ENCODE measurements at places on chromosomes 1 and 21.

DNA sequence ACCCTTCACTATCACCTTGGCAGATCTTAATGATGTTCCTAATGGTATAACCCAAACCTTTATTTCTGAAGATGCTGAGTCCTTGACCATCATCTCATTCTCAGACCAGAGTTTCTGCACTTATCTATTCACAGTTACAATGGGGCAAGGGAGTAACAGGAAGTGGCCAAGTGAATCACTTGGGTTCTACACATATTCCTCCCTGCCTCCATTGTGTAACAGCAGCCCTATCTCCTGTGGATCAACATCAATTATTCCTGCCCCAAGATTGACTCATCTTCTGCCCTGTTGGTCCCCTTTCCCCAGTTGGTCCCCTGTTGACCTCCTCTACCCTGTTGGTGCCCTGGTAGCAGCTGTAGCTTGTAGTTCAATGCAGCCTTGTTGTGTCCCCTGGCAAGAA is 10.3 kb upstream of the S100A7 start:
- DNase-seq = no peak

- DNase-seq = peak; percentile 88
Measured at GRCh38 chr21:33127154-33127867, 57.4 kb downstream of the OLIG1 start.

DNA sequence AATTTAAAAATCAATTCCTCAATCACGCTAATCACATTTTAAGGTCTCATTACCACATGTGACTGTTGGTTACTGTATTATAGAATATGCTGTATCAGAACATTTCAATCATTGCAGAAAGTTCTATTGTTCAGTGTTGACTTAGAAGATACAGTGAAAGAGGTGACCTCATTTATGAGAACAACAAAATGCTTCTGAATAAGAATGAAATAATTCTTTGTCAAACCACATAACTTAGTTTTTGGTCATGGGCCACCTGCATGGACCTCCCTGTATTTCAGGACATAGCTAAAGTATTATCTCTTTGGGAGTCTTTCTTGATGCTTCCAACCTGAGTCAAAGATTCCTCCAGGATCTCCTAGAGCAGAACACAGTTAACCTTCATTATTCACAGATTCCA is 22.3 kb downstream of the MFSD2A start:
- no peak for DNase-seq

- no peak for DNase-seq
Measured at GRCh38 chr1:24440436-24440835, 24.8 kb downstream of the NIPAL3 start.

GRCh38 chr1:81590171-81590570 is 210.6 kb upstream of the ADGRL2 start:
- no peak for DNase-seq

GRCh38 chr1:18670121-18670867 is 39.6 kb downstream of the PAX7 start:
- no peak for DNase-seq

DNA sequence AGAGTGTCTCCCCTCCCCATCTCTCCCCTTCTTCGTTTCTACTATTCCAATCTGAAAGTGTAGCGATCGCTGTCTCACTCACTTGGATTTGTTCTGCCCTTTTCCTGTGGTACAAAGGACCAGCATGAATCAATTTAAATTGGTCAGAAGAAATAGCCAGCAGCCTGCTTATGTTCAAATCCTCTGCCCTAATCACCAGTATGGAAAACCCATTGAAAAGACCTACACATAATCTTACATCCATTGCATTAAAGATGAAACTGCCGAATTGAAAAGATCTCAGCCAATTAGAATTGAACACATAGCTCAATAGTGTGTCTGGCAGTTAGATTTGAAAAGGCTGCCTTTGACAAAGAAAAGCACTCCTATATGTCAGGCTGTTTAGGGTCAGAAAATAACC is 122.6 kb downstream of the TNNI3K start:
- DNase-seq = no peak

DNA sequence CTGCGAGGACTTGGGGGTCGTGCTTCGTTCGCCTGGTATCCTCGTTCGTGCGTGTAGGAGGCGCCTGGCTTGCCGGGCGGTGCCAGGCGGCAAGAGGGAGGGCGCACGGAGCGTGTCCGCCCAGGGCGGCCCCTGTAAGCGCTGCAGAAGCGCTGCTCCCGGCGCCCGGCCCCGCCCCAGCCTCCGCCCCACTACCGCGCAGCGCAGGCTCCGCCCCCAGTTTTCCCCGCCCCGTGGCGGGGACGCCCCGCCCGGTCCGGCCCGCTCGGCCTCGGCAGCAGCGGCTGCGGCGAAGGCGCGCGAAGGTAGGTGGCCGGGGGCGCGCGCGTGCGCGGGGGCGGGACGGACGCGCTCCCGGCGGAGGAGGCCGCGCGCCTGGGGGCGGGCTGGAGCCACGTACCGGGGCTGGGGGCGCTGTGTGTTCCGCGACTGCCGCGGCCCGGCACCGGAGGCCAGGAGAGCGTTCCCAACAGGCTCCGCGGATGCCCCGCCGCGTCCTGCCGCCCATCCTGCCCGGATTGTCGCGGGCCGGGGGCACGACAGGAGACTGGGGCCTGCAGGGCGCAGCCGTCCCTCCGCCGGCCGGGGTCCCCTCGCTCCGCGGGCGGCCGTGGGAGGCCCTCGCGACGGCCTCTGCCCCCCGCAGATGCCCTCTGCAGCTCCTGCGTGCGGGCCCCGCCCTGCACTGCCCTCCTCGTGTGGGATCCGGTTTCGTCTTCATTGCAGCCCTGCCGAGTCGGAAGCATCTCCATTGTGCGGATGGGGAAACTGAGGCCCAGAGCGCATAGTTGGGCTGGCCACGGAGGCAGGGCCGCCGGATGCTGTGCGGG is 7.7 kb upstream of the CROCC start:
- DNase-seq = peak; percentile 97

- DNase-seq = no peak
Measured at GRCh38 chr1:186164773-186165172, 210.3 kb downstream of the TPR start.

- no peak for DNase-seq
Measured at GRCh38 chr1:59653968-59654367, 160.8 kb upstream of the HOOK1 start.

DNA sequence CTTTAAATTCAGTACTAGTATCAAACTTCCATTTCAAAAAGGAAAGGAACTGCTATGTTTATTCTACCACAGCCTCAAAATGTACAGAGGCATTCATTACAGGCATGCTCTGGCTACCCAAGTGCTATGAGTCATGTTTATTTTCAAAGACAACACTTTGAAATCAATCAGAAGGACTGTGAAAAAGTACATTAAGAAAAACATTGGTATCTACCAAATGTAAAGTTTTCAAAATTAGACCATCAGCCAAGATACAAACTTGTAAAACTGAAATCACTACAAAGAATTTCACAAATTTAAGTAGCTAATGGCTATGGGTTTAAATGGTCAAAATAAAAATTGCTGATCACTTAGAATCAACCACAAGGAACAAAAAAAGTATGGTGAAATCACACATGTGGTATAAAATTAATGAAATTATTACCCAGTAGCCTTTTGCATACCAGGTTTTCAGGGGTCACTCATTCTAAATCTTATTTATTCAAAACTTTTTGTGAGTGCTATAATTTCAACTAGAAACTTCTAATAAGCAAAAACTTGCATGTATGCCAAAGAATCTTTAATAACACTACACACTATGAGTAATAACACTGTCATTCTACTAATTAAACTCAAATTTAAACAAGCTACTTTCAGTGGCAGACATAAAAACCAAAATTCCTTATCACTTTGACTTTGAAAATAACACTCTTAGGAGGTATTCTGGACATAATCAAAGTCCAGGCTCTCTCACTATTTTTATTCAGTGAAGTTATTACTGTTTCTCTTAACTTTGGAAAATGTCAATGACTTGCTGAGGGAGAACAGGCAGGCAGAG is 49.2 kb downstream of the ENAH start:
- DNase-seq = no peak

DNA sequence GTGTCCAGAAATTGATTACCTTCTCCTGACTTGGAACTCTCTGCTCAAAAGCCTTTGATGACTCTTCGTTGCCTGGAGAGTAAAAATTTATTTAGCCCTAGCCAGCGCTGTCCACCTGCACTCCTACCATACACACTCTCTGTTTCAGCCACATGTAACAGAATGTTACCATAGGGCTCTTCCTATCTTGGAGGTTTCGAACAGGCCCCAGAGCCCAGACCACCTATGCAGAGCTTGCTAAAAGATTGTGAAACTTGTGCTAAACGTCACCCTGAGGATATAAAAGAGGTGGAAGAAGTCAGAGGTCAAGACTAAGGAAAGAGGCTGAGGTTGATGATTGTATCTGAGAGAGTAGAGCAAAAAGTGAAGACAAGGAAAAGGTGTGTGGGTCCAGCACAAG is 237.0 kb upstream of the HOOK1 start:
- DNase-seq = no peak

DNA sequence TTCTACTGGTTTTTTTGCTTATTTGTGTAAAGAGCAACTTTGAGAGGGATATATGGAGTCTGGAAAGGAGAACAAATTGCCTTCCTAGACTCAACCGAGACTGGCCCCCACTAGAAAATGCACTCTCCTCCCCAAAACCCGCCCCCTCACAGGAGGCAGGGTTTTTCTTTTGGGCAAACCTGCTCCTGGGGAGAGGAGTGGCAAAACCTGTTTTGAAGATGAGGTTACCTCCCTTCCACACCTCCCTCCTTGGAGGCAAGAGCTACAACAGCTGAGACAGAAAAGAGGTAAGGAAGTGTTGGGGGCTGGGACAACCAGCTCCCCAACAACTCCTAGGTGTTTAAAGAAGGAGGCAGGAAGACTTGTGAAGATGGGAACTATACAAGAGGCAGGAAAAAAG is at the start of gene BNIPL:
Gene BNIPL, plus strand, starts transcription at position 231 of the 400 bp plus-strand sequence. Its CDS starts 140 bp downstream, at position 371.
- no peak for DNase-seq

DNA sequence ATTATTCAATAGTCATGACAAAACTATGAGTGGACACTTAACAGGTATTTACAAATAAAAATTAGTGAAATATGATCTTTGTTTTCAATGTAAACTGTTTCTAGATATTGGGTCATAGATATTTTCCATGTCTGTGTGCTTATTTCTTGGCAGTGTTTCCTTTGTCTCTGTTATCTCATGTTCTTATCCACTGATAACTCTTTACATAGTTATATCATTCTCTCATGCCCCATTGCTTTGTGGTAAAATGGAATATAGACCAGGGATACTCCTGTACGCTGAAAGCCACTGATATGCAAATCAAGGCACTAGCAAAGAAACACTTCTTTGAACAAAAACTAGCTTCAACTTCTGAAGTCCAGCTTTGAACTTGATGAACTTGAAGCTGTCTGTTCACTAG is 113.1 kb downstream of the ITSN1 start:
- DNase-seq = no peak

DNA sequence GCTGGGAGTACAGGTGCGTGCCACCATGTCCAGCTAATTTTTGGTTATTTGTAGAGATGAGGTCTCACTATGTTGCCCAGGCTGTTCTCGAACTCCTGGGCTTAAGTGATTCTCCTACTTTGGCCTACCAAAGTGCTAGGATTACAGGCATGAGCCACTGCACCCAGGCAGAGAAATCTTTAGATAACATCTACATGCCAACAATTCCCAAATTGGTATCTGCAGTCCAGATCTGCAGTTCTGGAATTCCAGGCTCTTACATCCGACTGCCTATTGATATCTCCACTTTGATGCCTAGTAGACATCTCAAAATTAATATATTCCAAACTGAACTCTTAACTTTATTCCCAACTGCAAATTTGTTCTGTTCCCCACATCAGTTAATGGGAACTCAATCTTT is 23.3 kb downstream of the INAVA start:
- no peak for DNase-seq

- no peak for DNase-seq
Measured at GRCh38 chr21:20440338-20440737, 557.9 kb upstream of the NCAM2 start.

- DNase-seq = no peak
Measured at GRCh38 chr1:226428348-226428747, 20.5 kb upstream of the PARP1 start.

DNA sequence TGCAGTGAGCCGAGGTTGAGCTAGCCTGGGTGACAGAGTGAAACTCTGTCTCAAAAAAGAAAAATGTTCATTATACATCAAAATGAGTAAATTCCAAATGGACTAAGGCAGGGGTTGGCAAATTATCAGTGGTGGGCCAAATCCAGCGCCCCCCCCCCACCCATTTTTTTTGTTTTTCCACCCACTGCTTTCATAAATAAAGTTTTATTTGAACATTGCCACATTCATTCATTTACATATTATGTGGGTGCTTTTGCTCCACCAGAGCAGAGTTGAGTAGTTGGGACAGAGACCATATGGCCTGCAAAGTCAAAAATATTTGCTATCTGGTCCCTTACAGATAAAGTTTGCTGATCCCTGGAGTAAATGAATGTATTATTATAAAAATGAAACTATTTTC is 99.4 kb downstream of the ZMYM4 start:
- DNase-seq = no peak

DNA sequence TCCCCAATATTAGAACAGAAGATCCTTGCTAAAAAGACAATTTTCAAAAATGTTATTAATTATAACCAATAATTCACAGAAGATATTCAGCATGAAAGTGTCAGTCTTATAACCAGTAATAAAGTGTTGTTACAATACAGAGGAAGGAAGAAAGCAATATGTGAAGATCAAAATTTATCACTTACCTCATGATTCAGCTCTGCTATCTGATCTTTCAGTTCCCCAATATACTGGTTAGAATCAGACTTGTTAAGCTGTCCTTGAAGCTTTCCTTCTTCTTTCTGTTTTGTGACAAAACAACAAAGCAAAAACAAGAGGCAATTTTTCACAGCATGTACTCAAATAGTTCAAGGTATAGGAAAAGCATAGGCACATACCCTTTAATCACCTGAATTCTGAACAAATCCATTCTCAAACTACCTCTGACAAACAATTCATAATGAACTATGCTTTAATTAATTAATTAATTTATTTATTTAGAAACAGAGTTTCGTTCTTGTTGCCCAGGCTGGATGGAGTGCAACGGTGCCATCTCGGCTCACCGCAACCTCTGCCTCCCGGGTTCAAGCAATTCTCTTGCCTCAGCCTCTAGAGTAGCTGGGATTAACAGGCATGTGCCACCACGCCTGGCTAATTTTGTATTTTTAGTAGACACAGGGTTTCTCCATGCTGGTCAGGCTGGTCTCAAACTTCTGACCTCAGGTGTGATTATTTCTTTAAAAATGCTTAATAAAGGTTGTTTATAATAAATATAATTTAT is 76.9 kb upstream of the GFI1 start:
- DNase-seq = no peak

DNA sequence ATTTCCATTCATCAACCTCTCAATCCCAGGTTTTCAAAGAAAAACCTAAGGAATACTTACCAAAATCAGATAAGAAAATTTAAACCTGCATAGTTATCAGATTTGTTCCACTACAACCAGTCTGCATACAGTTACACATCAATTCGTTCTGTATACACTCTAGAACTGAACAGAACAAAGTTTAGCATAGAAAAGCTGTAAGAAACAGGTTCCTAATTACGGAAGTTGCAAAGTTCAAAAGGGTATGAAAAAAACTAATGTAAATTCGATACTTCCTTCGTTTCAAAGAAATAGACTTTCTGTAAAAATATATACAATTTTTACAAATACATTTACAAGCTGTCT is 3.1 kb downstream of the MCL1 start:
- no peak for DNase-seq
